ENCODE measurements at places on chromosomes 11 and 22.

GRCh38 chr11:30000986-30001750 lies 15.7 kb downstream of the KCNA4 start:
- DNase-seq: no peak

GRCh38 chr11:134139873-134140331 lies 71.0 kb downstream of the JAM3 start:
- DNase-seq: peak; percentile 78

- DNase-seq: no peak
These were observed 12.5 kb downstream of the L3MBTL2 start for GRCh38 chr22:41217553-41218157.

- DNase-seq: no peak
These were observed 93.9 kb downstream of the RASSF10 start for GRCh38 chr11:13102865-13103539.

DNA sequence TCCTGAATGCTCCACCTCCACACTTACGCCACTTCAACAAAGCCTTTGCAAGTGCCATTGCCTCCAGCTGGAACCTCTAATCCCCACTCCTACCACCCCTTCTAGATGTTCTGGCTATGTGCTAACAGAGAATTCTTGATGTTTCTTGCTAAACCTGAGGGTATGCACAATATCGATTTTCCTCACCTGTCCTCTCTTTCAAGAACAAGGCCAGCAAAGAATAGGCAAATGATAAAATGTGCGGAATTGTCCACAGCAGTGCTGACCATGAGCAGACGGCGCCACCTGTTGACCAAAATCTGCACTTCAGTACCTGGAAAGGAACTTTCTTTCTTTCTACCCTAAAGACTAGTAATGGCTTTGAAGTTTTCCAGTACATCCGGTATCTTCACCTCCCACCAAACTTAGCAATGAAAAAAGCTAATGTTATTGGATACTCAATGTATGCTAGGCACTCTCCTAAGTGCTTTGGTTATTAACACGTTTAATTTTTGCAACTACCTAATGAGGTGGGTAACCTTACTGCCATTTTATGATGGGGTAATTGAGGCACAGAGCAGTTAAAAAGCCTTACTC lies 3.4 kb downstream of the TIMM10 start:
- peak; percentile 82 for DNase-seq

- DNase-seq: no peak
These were observed 7.2 kb upstream of the MOB2 start for GRCh38 chr11:1493650-1494244.

DNA sequence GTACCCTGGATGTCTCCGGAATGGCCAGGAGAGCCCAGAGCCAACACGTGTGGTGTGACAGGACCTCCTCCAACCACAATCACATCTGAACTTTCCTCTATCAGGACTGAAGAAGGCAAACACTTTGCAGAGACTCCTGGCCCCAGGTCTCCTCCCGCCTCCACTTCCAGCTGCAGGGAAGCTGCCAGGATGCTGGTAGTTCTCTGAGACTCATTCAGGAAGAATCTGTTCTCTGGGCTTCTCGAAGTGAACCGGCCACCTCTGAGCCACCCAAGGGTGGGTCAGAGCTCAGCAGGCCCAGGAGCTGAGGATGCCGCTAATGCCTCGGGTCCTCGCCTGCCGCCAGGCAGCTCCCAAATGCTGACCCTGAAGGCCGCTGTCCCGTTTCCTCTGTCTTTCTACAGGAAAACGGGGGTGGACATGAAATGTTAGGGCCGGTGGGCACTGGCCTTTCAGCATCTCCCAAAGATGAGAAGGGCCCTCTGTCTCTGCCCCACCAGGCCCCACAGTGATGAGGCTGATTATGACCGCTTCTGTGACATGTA lies 789.9 kb downstream of the BRD1 start:
- no peak for DNase-seq

- peak; percentile 71 for DNase-seq
These were observed 7.4 kb upstream of the CCDC34 start for GRCh38 chr11:27370374-27370773.

- DNase-seq: peak; percentile 82
These were observed at the start of gene TMEM184B for GRCh38 chr22:38272373-38273134. Gene TMEM184B, minus strand, starts transcription at chr22:38273010. Its CDS starts 25,049 bp downstream, at chr22:38247961.

- DNase-seq: peak; percentile 65
These were observed 12.5 kb downstream of the NNMT start for GRCh38 chr11:114308689-114309089.
